Large intestine (tissue), 12 donors: ENCODE measurements at places on chromosomes 5 and 9. TPM values are rescaled to one million over a fixed set of nuclear protein-coding genes. Genes with fewer than 3 reads are reported as not detected.

The ADRB2 gene
- polyA plus RNA-seq = 0.57 TPM

- DNase-seq = no peak
- H3K27me3 ChIP-seq = peaks cover 5% of the 10 kb centered on the region
- H3K36me3 ChIP-seq = no peaks in the 10 kb centered on the region
- H3K4me3 ChIP-seq = no peak overlapping the region
Measured at GRCh38 chr5:137179203-137179602, 319.9 kb downstream of the SPOCK1 start.

DNA sequence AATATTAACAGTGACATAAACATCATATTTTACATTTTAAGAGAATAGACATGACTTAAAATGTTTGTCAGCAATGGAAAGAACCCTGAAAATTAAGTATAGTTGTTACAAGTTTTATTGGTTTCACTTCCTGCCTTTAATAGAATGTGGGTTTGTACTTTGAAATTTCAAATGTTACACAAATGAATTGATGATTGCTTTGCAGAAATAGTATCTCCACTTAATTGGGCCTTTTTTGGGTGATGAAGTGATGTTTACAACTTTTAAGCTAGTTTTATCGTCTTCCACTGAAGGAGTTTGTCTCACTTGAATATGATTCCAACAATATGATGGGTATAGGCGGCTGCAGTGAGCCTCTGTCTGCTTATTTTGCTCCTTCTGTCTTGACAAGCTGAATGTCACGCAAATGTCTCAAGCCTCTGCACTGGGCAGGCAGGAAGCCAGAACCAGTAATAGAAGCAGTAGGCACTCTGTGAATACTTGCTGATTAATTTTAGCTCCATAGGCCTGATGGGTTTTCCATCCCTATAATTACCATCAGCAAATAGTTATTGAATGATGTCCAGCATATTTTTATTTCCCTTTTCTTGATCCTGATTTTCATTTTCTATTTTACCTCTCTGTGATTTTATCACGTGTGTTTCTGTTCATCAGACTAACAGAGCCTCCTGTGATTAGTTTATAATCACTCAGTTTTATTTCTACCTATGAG is 10.6 kb upstream of the NR3C1 start:
- peaks cover 25% of the 10 kb centered on the region for H3K4me1 ChIP-seq
- no peak for DNase-seq
- no peaks in the 10 kb centered on the region for H3K36me3 ChIP-seq

GRCh38 chr5:95872346-95873268 is 50.1 kb upstream of the GLRX start:
- H3K27me3 ChIP-seq = no peaks in the 10 kb centered on the region
- no peak overlapping the region for H3K27ac ChIP-seq
- H3K4me1 ChIP-seq = peaks cover 14% of the 10 kb centered on the region
- no peak for DNase-seq
